Large intestine (tissue), 12 donors: ENCODE measurements at places on chromosomes 3 and 15.
A peak's percentile ranks its signal among the peaks of the same experiment; 100 is the strongest.

DNA sequence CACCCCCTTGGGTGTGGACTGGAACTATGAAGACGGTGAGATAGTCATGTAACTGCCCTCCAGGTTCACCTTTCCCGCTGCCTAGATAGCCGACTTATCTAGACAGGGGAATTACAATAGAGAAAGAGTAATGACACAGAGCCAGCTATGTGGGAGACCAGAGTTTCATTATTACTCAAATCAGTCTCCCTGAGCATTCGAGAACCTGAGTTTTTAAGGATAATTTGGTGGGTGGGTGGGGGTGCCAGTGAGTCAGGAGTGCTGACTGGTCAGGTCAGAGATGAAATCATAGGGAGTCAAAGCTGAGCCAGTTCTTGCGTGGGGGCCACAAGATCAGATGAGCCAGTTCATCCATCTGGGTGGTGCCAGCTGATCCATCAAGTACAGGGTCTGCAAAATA is 19.7 kb upstream of the DNAJC19 start:
- no peak overlapping the region for H3K27ac ChIP-seq
- DNase-seq = no peak
- no peaks in the 10 kb centered on the region for H3K36me3 ChIP-seq
- no peaks in the 10 kb centered on the region for H3K4me1 ChIP-seq

DNA sequence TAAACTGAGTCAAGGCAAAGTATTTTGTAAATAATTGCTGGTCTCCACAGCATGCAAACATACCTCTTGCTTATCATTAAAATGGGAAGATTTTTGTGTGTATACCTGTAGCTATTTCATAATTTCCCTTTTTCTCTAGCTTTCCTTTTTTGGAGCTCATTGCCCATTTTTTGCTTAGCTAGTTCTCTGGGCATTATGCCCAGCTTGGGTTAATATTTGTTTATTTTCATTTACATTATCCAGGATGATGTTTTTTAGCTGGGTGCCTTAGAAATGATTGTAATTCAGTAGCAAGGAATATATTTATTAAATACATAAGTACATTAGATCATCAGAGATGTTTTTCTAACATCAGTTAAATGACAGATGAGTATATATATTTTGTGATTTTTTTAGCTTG is 1271.7 kb upstream of the GBE1 start:
- no peak for DNase-seq
- no peaks in the 10 kb centered on the region for H3K4me1 ChIP-seq
- no peaks in the 10 kb centered on the region for H3K27me3 ChIP-seq
- no peaks in the 10 kb centered on the region for H3K36me3 ChIP-seq
- H3K4me3 ChIP-seq = no peak overlapping the region

GRCh38 chr15:60890375-60891230 is 338.5 kb downstream of the RORA start:
- no peaks in the 10 kb centered on the region for H3K36me3 ChIP-seq
- DNase-seq = no peak
- no peak overlapping the region for H3K27ac ChIP-seq
- H3K4me1 ChIP-seq = no peaks in the 10 kb centered on the region
- no peaks in the 10 kb centered on the region for H3K27me3 ChIP-seq

GRCh38 chr3:69085833-69086722 is 1.3 kb downstream of the ARL6IP5 start:
- H3K36me3 ChIP-seq = peaks cover 13% of the 10 kb centered on the region
- peak; percentile 92 for DNase-seq
- peak overlapping the region; percentile 88 for H3K27ac ChIP-seq
- peak overlapping the region; percentile 75 for H3K4me3 ChIP-seq
- peaks cover 51% of the 10 kb centered on the region for H3K4me1 ChIP-seq

DNA sequence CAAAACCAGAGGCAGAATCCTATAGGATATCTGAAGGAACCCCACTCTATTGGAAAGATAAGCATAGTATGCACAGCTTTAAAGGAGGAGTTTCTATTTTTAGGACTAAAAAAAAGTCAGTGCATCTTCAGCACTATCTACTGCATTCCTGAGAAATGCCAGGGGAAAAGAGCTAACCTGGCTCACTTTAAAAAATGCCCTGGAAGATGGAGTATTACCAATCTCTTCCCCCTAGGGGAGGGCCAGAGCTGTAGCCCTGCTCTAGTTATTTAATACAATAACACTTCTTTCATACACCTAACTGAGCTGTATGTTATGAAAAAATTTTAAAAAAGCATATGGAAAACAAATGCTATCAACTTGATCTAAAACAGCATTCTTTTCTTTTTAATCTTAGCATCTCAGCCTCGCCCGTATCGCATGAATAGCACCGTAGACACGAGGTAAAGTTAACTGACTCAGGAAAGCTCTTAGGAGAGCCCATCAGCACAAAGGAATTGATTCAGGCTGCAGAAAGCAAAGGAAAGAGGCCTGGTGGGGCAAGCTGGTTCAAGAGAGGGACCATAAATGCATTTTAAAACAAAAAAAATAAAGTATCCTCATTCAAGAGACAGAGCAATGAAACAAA is 50.2 kb downstream of the TGM4 start:
- H3K4me1 ChIP-seq = peaks cover 7% of the 10 kb centered on the region
- H3K27ac ChIP-seq = no peak overlapping the region
- H3K36me3 ChIP-seq = peaks cover 67% of the 10 kb centered on the region
- no peak for DNase-seq
- no peaks in the 10 kb centered on the region for H3K27me3 ChIP-seq

DNA sequence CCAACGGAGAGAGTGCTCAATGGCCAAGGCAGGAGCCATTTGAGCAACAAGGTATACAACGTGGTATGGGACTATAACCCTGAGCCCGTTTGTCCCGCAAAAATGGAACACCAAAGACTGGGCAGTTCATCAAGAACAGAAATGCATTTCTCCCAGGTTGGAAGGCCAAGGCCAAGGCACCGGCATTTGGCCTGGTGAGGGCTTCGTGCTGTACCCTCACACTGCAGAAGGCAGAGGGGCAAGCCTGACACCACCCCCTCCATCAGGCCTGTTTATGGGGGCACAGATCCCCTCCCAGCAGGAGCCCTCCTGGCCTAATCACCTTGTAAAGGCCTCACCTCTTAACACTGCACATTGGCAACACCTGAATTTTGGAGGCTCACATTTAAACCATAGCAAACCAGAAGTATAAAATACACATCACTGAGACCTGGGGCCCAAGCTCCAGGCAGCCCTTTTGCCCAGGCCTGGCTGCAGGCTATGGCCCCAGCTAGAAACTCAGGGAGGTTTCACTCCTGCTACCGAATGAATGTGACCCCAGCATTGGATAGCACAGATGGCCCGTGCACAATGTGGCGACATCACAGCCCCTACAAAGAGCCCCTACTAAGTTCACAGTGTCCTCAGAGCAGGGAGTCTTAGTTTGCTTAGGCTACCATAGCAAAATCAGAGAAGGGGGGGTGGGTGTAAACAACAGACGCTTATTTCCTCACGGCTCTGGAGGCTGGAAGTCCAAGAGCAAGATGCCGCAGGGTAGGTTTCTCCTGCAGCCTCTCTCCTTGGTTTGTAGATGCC is 47.1 kb downstream of the KLF15 start:
- no peak for DNase-seq
- no peaks in the 10 kb centered on the region for H3K4me1 ChIP-seq
- H3K27ac ChIP-seq = no peak overlapping the region
- no peaks in the 10 kb centered on the region for H3K36me3 ChIP-seq

- no peak overlapping the region for H3K4me3 ChIP-seq
- H3K36me3 ChIP-seq = peaks cover 24% of the 10 kb centered on the region
- no peaks in the 10 kb centered on the region for H3K4me1 ChIP-seq
- H3K27me3 ChIP-seq = no peaks in the 10 kb centered on the region
These were observed 60.4 kb downstream of the UQCC5 start for GRCh38 chr3:52596658-52597265.

GRCh38 chr3:171169866-171170265 is 143.3 kb upstream of the SLC2A2 start:
- H3K27me3 ChIP-seq = no peaks in the 10 kb centered on the region
- H3K36me3 ChIP-seq = no peaks in the 10 kb centered on the region
- DNase-seq = peak; percentile 73
- H3K4me1 ChIP-seq = peaks cover 76% of the 10 kb centered on the region
- no peak overlapping the region for H3K4me3 ChIP-seq

DNA sequence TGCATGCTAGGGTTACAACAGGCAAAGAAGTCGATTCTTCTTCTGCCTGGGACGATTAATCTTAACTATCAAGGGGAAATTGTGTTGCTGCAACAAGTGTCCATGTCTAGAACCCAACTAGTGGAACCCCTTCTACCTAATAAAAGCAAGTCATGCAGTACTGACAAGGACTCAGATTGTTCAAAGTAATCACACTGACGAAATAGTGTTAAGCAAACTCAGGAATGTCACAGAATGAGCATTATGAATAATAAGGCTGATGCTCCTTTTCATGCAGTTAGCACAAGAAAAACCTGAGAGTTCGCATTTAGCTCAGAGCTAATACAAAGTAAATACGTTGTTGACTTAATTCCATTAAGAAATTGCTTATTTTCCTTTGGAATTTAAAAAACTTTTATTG is 47.5 kb upstream of the TRIM42 start:
- no peaks in the 10 kb centered on the region for H3K36me3 ChIP-seq
- no peaks in the 10 kb centered on the region for H3K27me3 ChIP-seq

DNA sequence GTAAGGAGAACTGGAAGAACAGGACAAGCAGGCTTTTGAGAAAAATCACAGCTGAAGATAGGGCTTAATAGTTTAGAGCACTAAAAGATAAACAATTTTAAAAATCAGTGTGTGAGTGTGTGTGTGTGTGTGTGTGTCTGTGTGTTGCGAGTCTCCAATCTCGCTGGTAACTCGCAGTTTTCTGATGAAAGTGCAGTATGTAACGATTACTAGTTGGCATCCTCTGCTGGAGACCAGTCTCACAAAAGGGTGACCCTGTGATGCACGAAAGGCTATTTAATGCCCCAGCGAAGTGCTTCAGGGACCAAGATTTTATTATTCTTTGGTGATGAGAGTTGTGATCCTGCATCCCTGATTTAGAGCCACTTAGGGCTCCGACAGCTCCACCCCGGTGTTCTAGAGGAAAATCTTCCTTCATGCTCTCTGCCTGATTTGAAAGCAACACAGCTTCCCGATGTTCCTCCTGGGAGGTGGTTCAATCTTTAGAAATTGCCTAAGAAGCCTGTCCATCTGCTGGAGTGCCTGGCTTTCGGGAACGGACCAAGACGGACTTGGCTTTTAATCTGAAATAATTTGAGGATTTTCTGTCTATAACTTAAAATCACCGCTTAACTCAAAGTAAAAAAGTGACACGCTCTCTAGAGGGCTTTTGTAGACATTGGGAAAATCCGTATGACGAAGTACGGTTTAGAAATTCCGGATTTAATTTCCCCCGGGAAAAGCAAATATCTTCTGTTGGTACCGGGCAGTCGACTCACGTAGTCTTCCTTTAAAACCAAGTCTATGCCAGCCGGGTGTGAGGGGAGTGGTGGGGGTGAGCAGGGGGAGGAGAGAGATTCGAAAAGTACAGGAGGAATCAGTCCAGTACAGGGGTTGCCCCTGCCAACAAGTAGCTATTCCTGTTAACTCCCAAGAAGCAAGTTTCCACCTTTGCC is 1.1 kb upstream of the ALCAM start:
- DNase-seq = peak; percentile 37
- peaks cover 6% of the 10 kb centered on the region for H3K27me3 ChIP-seq
- H3K27ac ChIP-seq = peak overlapping the region; percentile 96
- no peaks in the 10 kb centered on the region for H3K4me1 ChIP-seq

GRCh38 chr15:68003297-68003696 is 50.8 kb upstream of the PIAS1 start:
- no peaks in the 10 kb centered on the region for H3K27me3 ChIP-seq
- peaks cover 3% of the 10 kb centered on the region for H3K4me1 ChIP-seq
- H3K36me3 ChIP-seq = no peaks in the 10 kb centered on the region
- H3K4me3 ChIP-seq = no peak overlapping the region
